ENCODE measurements at places on chromosomes 11 and 22.

- DNase-seq: no peak
These were observed 155.7 kb downstream of the CEP164 start for GRCh38 chr11:117483372-117483771.

DNA sequence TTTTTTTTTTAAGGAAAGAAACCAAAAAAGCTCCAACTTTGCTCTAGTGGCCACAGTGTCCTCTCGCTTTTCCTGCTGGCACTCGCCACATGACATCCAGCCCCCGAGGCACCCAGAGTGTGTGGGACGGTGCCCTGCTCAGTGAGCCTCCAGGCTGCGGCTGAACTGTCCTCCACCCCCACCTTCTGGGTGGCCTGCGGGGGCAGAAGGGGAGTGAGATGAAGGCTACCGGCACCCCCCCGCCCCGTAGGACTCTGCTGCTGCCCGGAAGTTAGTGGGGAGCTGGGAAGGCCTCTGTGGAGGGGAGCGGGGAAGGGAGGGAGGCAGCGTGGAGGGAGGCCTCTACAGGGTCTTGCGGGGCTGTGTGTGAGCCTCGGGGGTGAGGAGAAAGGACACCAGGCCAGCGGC, 264.4 kb downstream of the CTTN start:
- DNase-seq: no peak

DNA sequence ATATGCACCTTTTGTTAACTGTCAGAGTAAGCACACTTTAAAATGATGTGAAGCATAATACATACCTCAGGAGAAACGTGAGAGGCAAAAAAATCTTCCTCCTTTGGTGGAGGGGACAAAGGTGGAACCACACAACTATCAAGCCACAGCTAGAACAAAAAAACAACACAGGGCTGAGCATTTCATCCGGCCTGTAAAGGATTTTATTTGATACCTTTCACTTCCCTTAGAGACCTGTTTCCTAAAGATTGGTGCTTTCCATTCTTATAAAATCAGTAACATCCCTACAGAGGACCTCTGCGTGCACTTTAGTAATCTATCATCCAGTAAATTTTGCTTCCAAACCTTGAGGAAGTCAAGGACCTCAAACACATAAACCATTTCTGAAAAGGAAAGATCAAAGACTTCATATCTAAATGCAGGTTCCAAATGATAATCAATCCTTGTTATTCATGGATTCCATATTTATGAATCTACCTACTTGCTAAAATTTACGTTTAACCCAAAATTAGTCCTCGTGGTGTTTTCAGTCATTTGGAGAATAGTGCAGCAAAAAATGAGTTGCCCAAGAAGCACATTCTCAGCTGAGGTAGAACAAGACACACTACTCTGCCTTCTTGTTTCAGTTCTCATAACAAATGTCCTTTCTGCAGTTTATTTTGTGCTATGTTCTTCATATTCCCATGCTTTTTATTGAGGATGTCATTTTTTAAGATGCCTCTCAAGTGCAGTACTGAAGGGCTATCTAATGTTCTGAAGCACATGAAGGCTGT, 22.7 kb downstream of the ARFGAP3 start:
- DNase-seq: no peak

DNA sequence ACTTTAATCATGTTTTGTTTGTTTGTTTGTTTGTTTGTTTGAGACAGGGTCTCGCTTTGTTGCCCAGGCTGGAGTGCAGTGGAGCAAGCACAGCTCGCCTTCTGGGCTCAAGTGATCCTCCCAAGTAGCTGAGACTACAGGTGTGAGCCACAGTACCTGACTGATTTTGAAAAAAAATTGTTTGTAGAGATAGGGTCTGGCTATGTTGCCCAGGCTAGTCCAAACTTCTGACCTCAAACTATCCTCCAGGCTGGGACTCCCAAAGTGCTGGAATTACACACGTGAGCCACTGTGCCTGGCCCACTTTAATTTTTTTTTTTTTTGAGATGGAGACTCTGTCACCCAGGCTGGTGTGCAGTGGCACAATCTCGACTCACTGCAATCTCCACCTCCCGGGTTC, 74.8 kb upstream of the CLDN5 start:
- no peak for DNase-seq

DNA sequence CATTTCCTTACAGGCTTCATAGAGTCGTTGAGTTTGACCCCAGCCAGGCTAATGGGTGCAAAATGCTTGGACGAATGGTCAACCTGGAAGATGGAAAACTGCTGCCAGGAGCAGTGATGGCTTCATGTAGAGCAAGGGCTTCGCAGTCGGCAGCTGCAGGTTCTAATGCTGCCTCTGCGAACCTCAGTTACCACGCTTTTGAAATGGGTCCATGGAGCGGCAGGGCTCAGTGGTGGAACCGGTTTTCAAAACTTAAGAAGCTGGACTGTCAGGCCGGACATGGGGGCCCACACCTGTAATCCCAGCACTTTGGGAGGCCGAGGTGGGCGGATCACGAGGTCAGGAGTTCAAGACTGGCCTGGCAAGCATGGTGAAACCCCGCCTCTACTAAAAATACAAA, 55.9 kb upstream of the PRR5 start:
- no peak for DNase-seq

DNA sequence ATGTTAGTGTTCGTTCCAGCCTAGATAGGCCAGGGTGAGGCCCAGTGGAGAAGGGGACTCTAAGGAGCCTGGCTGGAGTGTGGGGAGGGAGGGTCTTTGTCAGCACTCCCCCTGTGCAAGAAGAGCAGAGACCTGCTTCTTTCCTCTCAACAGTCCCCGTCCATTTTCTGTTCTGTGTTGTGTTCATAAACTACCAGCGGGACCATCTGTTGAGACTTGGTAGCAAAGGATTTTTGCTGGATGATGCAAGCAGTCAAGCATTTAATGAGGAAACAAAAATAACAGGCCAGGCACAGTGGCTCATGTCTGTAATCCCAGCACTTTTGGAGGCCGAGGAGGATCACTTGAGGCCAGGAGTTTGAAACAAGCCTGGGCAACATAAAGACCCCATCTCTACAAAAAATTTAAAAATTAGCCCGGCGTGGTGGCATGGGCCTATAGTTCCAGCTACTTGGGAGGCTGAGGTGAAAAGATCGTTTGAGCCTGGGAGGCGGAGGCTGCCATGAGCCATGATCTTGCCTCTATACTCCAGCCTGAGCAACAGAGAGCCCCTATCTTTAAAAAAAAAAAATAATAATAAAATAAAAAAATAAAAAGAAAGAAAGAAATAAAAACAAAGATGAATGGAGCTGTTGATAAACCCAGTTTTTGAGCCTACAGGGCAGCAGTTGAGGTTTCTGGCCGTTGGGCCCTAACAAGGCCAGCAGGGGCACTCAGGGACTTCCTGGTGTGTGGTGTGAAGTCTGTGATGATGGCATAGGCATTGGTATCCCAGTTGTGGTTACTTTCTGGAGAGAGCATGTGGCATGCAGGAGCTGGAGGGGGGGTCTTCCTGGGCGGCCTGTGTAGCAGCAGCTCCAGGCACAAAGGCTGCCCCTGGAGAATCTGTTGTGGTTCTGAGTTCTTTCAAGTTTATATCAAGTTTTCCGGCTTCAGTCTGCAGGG, 1.7 kb upstream of the TXNRD2 start:
- peak; percentile 84 for DNase-seq

GRCh38 chr11:94681140-94681539, 87.0 kb upstream of the AMOTL1 start:
- DNase-seq: no peak

- DNase-seq: no peak
These were observed 2.3 kb downstream of the ANO9 start for GRCh38 chr11:439315-440064.

DNA sequence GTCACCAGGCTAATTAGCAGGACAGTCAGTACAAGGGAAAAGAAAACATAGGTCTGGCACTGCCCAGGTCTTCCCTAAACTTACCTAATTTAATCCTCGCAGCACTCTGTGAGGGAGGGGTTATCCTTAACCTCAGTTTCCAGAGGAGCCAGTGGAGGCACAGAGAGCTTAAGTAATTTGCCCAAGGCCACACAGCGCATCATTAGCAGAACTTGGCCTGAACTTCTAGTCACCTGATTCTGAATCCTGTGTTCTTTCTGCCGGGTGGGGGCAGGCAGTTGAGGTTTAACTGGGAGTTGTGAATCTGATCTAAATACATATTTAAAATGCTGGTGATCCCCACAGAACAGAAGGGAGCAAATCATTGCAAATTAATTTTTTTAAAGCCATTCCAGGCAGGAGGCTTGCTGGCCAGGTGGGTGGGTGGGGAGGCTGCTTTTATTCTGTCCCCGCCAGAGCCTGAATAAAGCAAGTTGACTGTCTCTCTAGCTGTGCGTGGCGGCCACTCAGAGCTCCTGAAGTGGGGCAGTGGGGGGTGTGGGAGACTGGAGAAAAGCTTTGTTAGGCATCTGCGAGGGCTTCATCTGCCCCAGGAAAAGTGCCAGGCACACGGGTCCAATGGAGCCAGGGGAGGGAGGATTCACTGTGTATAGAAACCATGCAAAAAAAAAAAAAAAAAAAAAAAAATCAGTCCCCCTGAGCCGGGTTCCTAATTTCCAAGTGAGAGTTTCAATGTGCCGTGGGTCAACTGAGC, 66.1 kb downstream of the NFAM1 start:
- DNase-seq: no peak

GRCh38 chr22:30024231-30024630, 56.0 kb upstream of the HORMAD2 start:
- no peak for DNase-seq

GRCh38 chr22:36303874-36304273, 50.9 kb downstream of the APOL1 start:
- DNase-seq: no peak

GRCh38 chr22:41885516-41885915, 29.4 kb downstream of the SHISA8 start:
- no peak for DNase-seq

DNA sequence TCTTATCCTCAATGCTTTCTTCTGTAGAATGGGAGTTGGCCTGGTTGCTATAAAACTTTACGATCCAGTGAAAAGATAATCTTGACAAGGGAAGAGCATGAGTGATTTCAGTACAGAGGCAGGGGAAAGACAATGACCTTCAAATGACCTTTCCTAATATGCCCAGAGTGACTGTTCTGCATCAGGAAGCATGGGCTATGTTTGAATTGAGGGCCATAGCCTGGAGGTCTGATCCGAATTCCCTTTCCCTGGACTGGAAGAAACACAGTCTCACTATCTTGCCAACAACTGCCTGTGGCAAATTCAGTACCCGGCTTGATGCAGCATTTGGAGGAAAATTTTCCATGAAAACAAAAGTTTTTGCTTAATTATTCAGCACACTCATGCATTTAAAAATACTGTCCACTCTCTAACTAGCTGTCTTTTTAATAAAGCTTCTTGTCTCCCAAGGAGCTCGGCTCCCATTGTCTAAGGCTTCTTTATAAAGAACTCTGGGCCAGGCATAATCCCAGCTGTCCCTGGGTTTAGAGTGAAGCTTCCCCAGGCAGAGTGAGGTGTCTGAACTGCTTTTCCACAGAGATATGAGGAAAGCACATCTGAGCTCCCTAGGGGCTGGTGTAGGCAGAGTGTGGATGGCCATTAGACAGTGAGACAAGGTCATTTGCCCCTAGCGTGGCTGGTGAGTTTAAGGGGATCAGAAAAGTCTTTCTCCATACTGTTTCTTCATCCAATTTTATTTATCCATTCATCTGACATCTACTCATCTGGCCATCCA, 132.7 kb upstream of the CADM1 start:
- no peak for DNase-seq

DNA sequence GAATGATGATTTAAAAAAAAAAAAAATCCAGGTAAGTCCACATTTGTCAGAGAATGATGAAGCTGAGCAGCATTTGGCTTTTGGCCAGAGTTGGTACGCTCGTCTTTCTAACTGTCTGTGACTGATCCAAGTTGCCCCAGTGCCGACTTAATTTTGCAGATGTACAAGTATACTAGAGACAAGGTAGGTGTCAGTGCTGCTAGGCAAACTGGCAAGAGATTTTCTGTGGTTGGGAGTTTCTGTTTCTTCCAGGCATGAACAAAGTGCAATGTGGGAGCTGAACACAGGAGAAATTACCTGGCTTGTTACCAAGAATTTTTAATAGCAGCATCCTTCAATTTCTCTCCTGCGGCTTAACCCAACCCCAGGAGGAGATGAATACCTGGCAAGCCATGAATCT, 307.7 kb downstream of the BUD13 start:
- no peak for DNase-seq

DNA sequence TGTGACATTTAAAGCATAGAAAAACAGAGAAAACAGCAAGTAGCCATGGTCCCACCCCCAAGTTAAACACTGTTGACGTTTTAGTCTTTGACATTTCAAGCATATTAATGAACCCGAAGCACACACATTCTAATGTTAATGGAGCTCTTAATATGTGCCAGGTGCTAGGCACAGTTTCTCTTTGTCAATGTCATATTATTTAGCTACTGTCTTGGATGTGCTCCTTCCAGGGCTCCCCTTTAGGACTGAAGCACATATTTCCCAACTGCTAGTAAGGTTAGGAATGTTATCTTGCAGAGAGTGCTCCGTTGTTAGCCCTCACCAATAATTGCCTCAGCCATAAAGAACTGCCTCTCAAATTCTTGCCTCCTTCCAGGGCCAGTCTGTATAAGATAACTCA, 716.6 kb upstream of the TENM4 start:
- DNase-seq: no peak

- no peak for DNase-seq
These were observed 728 bp downstream of the TBC1D22A start for GRCh38 chr22:46763051-46763705.

DNA sequence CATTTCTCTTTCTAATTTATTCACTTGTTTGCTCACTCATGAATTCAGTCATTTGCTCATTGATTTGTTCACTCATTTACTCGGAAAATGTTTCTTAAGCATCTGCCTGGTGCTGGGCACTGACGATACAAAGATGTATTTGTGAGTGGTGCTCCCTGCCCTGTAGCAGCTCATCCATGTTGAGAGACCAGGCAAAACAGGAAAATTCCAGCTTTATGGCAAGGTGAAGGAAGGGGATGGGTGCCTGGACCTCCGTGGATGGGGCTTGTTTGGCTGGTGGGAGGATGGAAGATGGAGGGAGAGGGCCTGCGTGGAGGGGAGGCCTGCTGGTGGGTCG, 53.1 kb downstream of the TBC1D22A start:
- no peak for DNase-seq

DNA sequence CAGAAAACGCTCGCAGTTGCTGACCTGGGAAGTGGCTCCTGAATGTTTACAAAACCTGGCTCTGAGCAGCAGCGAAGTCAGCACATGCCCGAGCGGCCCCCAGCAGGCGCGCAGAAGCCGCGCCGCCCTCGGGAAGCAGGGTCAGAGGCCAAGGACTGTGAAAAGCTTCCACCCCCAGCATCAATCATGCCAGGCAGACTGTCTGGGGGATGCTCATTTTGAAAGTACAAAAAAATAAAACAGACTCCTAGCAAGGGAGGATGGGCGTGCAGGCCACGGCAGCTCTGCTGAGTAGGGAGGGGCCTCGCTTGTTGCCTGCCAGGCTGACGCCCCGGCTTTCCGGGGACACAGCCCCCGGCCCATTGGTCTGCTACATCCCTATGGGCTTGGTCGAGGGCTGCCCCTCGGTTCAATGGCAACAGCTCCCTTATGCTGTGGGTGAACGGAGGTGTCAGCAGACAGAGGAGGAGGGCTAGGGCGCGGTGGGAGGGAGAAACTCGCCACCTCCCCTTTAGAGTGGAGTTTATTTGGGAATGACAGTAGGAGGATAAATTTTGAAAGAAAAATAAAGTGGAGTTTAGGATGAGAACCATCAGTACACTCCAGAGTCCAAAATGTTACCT, 37.7 kb upstream of the GNB1L start:
- DNase-seq: peak; percentile 44

Data from Kasumi-1 (cell line).